ENCODE measurements at places on chromosomes 3 and 15.

DNA sequence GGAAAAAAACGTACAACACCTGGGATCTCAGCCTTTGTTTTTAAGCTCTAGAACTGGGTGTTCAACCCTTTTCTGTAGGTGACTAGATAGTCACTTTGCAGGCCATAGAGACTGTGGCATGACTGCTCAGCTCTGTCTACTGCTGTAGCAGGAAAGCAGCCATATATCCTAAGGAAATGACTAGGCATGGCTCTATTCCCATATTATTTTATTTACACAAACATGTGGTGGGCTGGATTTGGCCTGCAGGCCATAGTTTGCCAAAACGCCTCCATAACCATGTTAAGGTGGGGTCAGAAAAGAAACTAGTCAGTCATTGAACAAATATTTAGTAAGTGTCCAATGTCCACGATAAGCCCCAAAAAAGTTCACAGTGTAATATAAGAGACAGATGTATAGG lies 452.5 kb downstream of the MCTP2 start:
- no peak for DNase-seq

GRCh38 chr3:31002730-31003129 lies 108.3 kb upstream of the GADL1 start:
- peak; percentile 13 for DNase-seq

DNA sequence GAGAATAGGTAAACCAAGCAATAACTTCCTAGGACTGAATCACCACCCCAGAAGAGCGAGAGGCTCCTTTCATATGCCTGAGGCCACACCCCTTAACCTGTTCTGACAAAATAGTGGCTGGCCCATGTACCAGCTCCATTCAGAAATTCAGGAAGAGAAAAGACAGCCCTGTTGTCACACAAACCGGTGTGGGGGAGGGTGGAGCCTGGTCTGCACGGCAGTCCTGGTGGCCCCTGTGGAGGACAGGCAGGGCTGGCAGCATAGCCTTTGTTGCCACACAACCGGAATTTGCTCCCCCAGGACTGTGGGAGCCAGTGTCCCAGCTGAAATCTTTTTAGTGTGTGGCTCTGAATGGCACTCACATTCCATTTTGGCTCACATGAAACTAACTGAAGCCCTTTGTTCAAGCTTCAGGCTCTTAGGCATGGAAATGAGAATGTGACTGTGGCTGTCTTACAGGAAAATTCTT lies 23.8 kb downstream of the RLBP1 start:
- DNase-seq, result no peak

DNA sequence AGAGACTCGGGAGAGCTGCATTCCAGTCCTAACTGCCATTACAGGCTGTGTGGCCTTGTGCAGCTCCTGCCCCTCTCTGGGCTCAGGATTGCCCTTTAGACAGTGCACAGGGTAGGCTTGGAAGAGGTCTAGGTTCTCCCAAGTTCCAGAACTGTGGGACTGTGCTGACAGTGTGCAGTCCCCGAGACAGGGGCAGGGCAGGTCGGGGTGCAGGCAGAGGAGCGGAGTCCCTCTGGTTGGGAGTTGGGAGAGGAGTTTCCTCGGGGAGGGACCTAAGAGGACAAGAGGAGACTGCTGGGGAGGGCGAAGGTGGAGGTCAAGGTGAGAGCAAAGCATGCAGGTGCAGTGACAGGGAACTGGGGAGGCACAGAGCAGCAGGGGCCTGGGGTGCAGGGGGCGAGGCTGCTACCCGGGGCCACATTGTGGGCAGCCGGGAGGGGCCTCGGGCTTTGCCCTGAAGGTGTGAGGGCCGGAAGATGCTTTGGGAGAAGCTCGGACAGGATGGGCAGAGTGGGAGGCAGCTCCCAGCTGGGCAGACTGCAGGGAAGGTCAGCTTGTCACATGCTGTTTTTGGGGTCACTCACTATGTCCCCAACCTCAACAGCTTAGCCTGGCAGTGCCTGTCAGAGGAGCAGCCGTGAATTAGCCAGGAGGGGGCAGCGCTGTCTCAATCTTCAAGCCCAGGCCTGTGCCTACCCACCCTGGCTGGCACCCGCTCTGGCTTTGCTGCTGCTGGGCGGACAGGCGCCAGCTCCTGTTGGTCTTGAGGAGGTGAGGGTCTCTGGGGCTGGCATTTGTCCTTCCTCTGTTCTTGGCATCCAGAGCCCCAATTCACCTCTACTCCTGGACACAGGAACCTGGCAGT lies 15.4 kb upstream of the CSPG4 start:
- peak; percentile 66 for DNase-seq

DNA sequence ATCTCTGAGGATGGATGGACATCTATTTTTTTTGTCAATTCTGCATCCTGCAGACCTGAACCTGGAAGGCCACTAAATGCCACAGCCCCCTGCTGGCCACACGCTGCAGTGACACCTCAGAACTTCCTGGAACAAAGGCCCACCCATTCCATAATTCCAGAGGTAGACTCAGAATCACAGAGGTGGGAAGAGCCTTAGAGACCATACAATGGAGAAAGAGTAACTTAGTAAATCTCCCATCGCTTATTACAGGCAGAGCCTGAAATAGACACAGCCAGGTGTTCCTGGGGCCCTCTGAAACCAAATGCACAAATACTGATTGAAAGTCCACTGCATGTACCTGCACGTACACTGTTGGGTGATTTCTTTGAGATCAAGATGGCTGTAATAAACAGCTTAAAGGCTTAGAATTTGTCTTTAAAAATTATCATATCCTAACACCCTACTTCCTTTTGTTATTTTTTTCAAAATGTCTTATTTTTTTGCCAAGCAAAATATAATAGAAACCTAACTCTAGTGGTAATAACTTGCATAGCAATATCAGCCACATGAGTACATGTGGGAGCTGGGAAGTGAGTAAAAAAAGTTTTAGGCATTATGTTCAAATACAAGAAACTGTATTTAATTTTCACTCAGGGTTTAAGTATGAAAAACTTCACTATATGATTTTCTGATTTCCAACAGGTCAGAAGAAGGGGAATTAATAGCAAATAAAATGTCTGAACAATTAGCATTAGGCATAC lies 62.7 kb downstream of the EOMES start:
- DNase-seq, result peak; percentile 74

GRCh38 chr3:28840976-28841376 lies 439.9 kb upstream of the RBMS3 start:
- no peak for DNase-seq

GRCh38 chr3:156176048-156176447 lies 55.7 kb downstream of the KCNAB1 start:
- no peak for DNase-seq

- no peak for DNase-seq
These were observed 3.4 kb upstream of the TPM1 start for GRCh38 chr15:63038926-63039673.

DNA sequence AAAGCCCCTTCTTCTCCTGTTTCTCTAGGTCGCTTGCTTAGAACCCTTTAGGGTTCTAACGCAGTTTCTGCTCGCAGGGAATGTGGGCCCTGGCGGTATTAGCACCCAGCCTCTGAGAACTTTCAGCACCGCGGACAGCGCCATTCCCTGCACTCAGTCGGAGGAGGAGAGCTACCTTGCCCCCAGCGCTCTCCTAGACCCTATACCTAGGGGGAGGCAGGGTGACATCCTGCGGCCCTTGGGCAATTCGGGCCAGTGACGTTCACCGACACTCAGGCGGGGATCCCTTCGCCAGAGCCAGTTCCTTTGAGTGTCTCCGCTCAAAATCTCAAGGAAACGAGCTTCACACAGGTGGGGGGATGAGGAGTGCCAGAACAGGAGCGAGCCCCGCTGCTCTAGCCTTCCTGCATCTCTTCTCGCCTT lies 1.3 kb downstream of the SLC7A14 start:
- peak; percentile 73 for DNase-seq

DNA sequence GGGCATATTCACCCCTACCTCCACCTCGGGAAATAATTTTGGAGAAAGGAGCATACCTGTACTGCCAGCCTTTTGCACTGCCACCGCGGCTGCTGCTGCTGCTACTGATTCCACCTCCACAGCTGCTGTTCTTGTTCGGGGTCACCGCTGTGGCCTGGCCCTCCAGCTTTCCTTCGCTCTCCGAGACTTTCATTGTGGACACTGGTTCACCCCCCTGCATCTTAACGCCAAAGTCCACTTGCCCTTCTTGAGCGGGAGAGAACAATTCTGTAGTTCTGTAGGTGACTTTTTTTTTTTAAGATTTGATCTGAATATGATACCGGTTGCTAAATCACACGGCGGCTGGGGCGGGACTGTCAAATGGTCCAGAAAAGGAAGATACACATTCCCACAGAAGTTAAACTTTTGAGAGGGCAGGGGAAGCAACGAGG lies 701 bp downstream of the OSBPL11 start:
- no peak for DNase-seq

DNA sequence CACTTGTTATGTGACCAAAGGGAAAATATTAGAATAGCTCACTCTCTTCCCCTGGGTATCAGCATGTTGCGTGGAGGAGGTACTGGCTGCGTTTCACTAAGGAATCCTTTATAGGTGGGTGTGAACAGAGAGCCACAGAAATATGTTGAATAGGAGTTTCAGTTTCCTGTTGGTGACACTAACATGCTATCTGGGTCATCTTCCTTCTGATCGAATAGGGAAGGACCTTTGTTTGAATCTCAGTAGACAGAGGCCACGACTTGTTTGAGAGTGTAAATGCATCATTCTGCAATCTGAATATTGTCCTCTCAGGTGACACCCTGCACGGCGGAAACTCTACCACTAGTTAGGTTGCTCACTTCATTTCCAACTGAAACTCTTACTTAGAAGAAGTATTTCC lies 157.9 kb upstream of the SLC2A2 start:
- peak; percentile 48 for DNase-seq

DNA sequence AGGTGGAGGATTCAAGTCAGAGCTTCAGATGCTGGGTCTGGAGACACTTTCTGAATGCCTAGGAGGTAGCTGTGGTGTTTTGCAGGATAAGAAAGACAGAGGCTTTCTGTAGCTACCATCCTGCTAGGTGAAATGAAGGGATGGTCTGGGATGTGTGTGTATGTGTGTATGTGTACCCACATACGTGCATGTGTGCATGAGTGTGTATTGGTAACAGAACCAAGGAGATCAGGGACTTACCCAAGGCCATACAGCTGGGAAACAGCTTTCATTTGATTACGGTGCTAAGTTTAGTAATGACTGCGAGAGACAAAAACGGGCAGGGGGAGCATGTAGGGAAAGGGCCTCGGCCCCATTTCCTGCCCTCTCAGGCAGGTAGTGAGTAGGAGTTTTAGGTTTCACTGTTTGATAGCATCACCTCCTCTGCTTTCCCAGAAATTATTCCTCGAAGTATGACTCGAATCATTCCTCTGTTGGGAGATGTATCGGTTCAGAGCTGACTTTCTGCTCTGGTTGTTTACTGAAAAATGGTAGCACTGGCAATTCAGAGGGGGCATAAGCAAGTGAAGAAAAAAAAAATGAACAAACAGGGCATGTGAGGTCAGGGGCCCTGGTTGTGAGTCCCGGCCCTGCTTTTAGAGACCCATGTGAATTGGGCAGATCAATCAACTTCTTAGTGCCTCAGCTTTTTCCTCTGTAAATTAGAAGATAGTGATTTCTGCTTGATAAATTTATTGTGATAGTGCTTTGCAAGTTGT lies 130.7 kb downstream of the LPP start:
- DNase-seq, result no peak

DNA sequence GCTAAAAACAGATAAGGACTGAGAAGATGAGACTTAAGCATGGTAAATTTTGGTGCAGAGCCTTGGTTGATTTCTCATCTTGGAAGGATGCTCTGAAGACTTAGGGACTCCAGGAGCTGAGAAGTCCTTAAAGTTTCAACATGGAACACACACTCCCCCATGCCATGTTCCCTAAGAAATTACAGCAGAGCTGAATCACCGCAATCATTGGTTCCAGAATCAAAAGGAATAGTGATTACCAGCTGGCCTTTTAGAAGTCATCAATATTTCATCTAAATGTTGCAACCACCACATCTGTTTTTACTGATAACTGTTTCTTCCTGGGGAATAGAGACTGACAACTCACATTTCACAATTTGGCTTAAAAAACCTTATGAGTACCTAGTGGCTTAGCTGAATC lies 229.3 kb downstream of the MINAR1 start:
- no peak for DNase-seq

- DNase-seq, result no peak
These were observed 95.8 kb upstream of the CACNA2D3 start for GRCh38 chr3:54026543-54026942.

GRCh38 chr3:129961141-129961541 lies 13.4 kb upstream of the TRH start:
- DNase-seq, result peak; percentile 41

GRCh38 chr3:123296261-123296660 lies 94.5 kb downstream of the SEC22A start:
- no peak for DNase-seq

DNA sequence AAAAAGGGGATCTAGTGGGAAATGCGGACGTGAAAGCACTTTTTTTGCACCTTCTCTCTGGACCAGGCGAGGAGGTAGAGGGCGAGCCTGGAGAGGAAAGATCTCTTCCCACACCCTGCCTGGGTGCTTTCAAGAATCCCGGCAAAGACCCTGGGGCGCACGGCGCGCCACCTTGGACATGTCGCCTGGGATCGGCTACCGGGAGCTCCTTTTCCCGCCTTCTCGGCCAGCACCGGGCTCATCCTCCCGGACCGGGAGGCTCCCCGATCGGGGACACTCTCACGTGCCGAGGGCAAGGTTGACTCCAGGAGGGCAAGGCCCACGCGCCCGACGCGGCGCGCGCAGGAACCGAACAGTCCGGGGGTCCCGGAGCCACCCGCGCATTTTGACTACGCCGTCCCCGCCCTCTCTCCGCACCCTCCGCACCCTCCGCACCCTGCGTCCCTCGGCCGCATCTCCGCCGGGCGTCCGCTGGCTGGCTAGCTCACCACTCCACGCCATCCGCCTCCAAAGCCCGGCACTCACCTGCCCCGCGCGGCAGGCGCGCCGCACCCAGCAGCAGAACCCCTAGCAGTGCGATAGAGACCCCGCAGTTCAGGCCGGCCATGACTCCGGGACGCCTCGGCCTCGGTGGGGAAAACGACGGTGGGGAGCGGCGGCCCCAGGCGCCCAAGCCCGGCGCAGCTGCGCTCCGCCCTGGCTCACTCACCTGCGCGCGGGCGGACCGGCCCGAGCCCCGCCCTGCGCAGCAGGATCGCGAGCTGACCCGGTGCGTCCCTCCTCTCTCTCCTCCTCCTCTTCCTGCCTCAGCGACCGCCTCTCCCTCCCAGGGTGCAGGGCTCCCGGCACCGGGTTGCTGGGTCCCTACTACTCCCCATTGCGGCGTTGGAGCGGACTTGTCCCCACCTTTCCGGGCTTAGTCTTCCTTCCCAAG lies at the start of gene CDCP1:
Gene CDCP1, minus strand, starts transcription at position 698 of the 934 bp plus-strand sequence. Its CDS starts 91 bp downstream, at position 607.
- no peak for DNase-seq

- no peak for DNase-seq
These were observed 172.7 kb downstream of the ZBTB20 start for GRCh38 chr3:114974387-114974786.

GRCh38 chr15:70379938-70380883 lies 282.5 kb upstream of the TLE3 start:
- DNase-seq, result no peak

GRCh38 chr3:33833408-33834095 lies 35.1 kb downstream of the PDCD6IP start:
- DNase-seq, result no peak
